Melanocyte of skin (primary cell): ENCODE measurements at places on chromosomes 11 and 22. TPM values are rescaled to one million over a fixed set of nuclear protein-coding genes. Genes with fewer than 3 reads are reported as not detected.

Gene APOL4
- total RNA-seq: not detected in 2 replicates

Gene CD6
- total RNA-seq: 0.33 and 0.93 TPM in 2 replicates

Gene MMP12
- total RNA-seq: not detected in 2 replicates

Gene SERHL2
- 2.0 and 4.5 TPM in 2 replicates for total RNA-seq

Gene PLA2G3
- total RNA-seq: not detected in 2 replicates
